A172 (cell line): ENCODE measurements at places on chromosomes 16 and 17.
A peak's percentile ranks its signal among the peaks of the same experiment; 100 is the strongest.

GRCh38 chr17:35372846-35373533 lies 431 bp downstream of the SLFN11 start:
- peak; percentile 16 for DNase-seq

GRCh38 chr16:3769013-3769412 lies 51.7 kb upstream of the TRAP1 start:
- DNase-seq = no peak

DNA sequence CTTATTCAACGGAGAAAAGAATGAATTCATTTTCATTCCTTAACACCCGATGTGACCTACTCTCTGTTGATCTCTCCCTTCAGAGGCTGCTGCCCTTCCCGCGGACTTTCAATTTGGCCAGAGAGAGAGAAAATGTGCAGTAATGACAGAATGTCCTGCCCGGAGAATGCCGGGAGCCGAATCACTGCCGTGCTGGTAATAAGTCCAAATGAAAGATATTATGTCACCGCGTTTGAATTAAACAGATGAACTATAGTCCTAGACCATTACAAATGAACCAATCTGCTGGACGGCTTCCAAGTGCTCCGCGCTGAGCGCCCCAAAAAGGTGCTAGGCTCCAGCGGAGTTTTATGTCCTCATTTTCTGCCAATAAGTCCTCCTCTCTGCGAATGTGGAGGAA lies 14.7 kb upstream of the C16orf82 start:
- DNase-seq = no peak

DNA sequence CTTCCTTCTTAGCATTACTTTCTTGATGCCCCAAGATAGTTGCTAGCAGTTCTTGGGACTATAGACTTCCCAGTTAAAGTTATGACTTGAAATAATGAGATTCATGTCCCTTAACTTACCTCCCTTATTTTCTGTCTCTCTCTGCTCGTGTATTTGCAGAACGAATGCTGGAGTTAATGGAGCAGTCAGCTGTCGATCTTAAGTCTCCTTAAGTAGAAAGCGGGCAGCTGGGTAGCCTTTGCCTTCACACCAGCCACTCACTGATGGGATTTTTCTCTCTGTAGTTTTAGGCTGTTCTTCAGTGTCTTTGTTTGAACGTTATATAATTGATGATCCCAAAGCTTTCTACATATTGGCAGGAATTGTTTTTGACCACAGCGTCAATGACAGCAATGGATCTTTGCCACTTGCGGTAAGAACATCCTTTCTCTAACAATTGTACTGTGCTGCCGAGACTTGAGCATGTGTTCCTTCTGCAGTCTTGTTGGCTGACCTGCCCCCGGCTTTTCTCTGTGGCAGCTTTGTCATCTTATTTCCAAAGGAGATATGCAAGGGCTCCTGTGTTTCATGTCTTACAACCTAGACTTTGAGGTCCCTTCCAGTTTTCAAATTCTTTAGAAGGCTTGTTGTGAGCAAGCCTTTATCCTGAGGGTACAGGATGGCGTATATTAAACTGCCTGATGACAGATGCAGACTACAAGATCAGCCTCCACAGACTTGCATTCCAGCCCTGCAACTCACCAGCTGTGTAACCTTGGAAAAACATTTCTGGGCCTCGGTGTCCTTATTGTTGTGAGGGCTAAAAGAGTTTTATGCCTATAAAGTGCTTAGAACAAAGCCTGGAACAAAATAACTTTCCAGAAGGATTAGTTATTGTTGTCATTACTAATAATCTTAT lies 25.1 kb upstream of the ABCA3 start:
- no peak for DNase-seq
